NCI-H446 (cell line): ENCODE measurements at places on chromosomes 2 and 18.

DNA sequence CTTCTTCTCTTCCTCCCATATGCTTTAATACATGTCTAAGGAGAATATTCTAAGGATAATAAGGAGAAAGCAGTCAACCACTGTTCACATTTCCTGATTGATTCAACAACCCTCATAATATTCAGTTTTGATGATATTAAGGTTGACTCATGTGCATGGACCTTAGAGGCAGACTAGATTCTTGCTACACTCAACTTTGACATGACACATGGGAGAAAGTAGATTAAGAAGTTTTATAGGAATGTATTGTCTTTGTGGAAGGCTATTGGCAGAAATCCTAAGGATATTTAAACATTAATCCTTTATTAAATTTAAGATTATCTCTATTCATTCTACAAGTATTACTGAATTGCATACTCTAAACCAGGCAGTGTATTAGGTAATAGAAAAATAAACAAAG, 309.1 kb upstream of the CYRIA start:
- DNase-seq = no peak

DNA sequence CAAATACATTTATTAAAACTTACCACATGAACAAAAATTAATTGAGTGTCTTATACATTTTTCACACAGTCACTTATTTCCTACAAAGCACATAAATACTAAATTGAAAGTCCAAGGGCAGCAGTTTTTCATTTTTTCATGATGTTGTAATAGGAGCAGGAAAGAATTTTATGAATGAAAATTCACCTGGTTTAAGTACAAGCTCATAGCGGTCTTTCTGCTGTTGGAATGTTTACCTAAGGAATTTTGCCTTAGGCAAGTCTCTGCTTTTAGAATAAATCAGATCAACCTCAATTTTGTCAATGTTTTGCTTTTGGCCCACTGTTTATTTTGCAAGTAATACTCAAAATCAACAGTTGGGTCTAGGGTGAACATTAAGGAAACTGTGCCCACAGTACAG, 40.0 kb downstream of the ETAA1 start:
- DNase-seq = no peak

- DNase-seq = no peak
Observed at GRCh38 chr2:55103046-55103445, 52.8 kb upstream of the RTN4 start.

DNA sequence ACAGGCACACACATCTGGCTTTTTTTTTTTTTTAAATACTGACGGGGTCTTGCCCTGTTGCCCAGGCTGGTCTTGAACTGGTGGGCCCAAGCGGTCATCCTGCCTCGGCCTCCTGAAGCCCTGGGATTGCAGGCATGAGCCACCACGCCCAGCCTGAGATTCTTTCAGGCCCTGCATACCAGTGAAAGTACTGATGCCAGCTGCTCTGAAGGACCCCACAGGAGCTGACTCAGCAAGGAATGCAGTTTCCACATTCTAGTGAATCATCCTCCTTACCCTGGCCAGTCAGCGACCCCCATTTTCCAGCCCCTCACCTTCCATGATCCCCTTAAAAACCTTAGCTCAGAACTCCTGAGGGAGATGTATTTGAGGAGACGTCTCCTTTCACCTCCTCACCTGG, 5.8 kb upstream of the DTYMK start:
- no peak for DNase-seq

GRCh38 chr18:56907771-56908170, 239.1 kb upstream of the BOD1L2 start:
- DNase-seq = no peak

DNA sequence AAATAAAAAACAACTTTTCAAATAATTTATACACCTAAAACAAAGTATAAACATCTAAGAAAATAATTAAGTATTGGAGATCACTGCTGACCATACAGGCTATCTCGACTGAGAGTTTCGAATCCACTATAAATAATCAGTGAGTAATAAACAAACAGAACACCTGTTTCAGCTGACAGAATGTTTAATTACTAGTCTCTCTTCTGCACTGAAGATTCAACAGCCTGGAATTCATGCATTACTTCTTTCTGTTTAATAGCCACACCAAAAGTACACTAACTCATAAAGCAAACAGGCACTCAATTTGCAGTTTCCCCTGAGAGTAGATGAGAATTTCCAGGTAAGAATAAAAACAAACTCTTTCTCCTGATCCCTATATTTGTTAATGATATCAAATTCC, 138.5 kb downstream of the RBMS1 start:
- DNase-seq = no peak

- DNase-seq = no peak
Observed at GRCh38 chr2:241268716-241269445, 46.6 kb downstream of the HDLBP start.

DNA sequence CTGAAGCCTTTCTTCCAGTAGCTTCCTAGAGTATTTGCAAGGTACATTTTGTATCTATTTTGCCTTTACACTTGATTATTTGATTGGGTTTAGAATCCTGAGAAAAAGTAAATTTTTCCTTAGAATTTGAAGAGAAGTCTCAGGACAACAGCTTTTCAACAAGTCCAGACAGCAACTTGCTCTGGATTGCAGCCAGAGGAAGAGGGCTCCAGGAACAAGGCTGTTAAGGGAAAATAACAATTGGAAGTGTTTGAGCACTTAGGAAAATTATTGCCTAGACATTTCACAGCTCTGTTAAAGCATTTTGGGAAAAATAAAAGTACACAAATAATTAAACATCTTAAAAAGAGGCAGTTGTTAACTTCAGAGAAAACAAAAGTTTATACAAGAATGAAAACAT, 58.3 kb upstream of the RAPGEF4 start:
- DNase-seq = peak; percentile 60

- no peak for DNase-seq
Observed at GRCh38 chr2:85753035-85753524, 711 bp upstream of the ATOH8 start.

GRCh38 chr2:121965661-121966060, 210.2 kb downstream of the TSN start:
- no peak for DNase-seq

DNA sequence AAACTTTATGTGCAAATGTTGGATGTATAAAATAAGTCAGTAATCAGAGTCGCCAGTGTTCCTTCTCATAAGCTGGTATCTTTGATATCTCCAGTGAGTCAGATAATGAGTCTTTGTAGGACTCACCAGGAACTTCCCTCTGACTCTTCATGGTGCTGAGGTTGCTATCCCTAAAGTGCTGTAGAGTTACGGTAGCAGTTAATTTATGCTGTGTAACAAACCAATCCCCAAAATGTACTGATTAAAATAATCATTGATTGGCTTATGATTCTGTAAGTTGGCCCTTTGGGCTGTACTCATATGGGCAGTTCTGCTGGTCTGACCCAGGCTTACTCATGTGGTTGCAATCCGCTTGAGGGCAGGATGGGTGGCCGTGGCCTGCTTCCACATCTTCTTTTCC, 43.8 kb downstream of the MAIP1 start:
- no peak for DNase-seq

DNA sequence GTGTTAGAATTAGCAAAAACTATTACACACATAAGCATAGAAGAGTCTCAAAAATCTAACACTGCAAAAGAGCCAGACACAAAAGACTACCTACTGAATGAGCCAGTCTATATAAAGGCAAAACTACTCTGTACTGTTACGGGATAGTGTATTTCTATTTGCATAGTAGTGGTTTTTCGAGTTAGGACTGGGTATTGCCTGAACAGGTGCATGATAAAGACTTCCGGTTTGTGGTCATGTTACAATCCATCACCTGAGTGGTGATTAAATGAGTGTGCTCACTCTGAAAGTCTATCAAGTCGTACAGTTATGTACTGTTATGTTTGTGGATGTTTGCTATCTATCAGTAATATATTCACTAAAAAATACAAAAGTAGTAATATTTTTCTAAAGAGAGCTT, 523.3 kb upstream of the SYT4 start:
- no peak for DNase-seq

GRCh38 chr2:196259507-196260481, 88.4 kb upstream of the STK17B start:
- DNase-seq = no peak

- DNase-seq = peak; percentile 82
Observed at GRCh38 chr2:45964223-45964841, 312.9 kb downstream of the PRKCE start.

- no peak for DNase-seq
Observed at GRCh38 chr18:59835605-59836379, 64.0 kb upstream of the PMAIP1 start.

GRCh38 chr2:44352510-44352909, 8.8 kb downstream of the PREPL start:
- DNase-seq = no peak

DNA sequence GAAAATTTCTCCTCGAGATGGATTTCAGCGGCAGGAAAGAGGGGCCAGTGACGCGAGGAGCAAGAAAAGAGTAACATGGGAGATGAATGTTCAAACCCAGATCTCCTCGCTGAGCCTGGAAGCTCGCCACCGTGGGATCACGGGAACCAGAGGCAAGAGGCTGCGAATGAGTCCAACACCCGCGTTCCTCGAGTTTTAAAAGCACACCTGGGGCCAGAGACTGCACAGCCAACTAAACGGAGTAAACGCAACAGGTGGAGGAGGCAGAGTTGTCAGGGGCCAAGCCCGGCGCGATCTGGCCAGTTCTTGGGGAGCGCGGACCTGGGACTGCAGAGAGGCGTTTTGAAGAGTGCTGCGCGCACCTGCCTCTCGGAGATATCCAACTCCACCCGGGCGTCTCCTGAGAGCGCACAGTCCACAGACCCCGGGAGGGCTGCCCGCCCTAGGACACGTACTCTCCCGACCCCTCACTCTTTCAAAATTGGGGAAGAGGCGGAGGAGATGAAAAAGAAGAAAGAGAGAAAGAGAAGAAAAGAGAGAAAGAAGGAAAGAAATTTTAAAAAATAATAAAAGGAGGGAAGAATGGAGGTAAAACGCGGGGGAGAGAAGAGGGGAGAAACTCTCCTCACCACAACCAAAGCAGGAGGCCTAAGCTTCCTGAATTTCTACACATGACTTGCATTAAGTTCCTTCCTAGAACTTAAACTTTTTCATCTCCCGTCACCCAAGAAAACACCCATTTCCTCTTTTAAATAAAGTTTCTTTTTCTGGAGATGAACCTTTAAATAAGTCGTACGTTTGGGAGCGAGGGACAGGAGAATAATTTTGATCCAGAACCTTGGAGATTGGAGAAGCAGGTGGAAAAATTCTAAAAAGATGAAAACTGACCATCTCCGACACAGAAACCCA, 5.3 kb upstream of the PAX3 start:
- no peak for DNase-seq

GRCh38 chr2:144701259-144701658, 181.3 kb upstream of the ZEB2 start:
- DNase-seq = no peak

- no peak for DNase-seq
Observed at GRCh38 chr2:52387937-52388590, 1356.1 kb upstream of the NRXN1 start.
